ENCODE measurements at places on chromosomes 12 and 14. TPM values are rescaled to one million over a fixed set of nuclear protein-coding genes. Genes with fewer than 3 reads are reported as not detected.

GRCh38 chr14:24235804-24236688 lies 3.3 kb downstream of the GMPR2 start:
- no peak for DNase-seq

GRCh38 chr12:111406474-111407376 lies 1.0 kb downstream of the SH2B3 start:
- DNase-seq, result no peak

DNA sequence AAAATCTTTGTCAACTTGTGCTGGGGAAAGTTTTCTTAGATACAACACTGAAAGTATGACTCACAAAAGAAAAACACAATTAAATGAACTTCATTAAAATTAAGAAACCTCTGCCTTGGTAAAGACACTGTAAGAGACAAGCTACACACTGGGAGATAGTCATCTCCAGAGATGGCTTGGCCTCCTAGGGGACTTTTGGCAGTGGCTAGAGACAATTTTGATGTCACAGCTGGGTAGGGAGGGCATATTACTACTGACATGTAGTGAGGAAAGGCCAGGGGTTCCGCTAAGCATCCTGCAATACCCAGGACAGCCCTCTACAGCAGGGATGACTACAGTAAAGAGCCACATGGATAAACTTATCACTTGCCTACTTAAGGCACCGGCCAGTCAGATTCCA lies 8.7 kb upstream of the RNASE4 start:
- no peak for DNase-seq

DNA sequence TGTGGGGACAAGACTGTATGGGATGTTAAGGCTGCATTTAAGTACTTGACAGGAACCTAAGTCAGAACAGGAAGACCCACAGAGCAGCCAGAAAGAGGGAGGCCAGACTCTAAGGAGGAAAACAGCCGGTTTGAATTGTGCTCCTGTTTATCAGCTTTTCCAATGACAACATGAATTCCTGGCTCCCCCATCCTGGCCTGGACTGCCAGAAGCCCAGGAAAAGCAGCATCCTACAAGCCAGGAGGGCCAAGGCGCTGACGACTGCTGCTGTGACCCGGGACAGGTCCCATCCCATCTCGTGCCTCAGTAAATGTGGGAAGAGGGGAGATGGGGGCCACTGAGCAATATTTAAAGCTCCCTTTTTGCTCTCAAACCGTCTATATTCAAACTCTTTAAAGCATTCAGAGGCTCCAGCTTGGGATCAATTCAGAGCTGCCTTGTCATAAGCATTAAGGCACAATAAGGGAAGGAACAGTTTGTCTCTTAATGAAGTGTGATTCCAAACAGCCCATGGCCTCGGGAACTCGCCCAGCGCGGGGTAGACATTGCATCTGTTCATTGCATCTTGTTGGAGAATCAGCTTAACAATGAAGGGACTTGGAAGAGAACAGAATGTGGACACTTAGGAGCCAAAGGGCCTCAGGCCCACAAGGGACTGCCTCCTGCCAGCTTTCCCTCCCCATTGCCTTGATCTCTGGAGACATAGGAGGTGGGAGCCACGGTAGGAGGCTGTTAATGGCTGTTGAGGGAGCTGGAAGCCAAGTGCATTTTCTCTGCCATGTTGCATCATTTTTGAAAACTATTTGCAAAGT lies 49.6 kb downstream of the CMKLR1 start:
- no peak for DNase-seq

DNA sequence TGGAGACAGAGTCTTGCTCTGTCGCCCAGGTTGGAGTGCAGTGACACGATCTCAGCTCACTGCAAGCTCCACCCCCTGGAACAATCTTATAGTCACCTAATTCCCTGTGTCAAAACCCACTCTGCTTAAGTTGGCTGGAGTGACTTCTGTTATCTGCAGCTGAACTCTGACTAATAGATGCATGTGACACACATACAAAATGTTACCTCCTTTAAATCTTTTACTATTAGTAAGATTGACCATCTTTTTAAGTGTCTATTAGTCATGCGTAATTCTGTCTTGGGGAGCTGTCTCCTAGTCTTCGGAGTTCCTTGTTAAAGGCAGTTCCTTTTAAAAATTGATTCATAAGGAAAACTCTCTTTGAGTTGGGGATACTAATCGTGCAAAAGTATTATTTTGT lies 7.4 kb downstream of the IFI27L1 start:
- no peak for DNase-seq

DNA sequence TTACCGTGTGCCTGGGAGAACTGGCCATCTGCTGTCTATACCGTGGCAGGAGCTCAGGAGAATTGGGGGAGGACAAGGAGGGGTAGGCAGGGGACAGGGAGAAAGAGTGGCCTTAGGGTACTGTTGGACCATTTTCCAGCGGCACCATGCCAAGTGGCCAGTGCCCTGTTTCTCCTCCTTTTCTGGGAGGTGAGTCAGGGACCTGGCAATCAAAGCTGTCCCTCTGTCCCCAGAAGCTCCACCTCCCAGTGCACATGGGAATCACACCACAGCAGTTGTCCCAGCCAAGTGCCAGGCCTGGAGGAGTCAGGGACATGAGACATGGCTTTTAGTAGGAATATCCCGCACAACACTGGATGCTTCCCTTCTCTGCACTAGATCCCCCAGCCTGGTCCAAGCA lies 118.0 kb downstream of the GCH1 start:
- no peak for DNase-seq

DNA sequence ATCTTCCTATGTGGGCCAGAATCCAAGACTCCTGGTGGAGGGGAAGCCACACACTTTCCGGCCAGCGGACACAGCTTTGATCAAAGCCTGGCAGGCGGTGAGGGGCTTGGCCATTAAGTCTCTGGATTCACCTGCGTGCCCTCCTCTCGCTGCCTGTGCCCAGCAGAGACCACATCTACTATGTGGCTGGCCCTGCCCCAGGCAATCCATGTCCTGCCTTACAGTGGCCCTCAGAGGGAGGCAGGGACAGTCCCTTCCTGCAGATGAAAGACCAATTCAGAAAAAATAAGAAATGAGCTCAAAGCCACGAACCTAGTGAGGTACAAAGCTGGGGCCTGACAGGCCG lies 82.7 kb upstream of the GPR68 start:
- DNase-seq, result no peak

DNA sequence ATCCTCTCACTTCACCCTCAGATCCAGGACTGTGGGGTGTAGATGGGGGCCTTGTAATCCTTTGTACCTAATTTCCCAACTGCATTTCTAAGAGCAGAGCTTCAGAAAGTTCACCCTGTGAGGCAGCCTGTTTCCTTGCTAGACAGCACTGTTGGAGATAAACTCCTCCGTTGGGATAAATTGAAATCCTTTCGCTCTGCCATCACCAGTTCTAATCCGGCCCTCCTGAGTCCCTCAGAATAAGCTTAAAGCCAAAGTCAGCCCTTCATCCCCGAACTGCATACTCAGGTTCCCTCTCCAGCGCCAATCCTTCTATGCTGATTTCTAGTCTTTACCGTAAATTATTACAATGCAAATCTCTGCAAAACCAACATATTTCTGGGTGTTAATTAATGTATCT lies 114.7 kb downstream of the PRMT8 start:
- DNase-seq, result no peak

- no peak for DNase-seq
Observed at GRCh38 chr12:80068173-80068572, 31.2 kb upstream of the OTOGL start.

DNA sequence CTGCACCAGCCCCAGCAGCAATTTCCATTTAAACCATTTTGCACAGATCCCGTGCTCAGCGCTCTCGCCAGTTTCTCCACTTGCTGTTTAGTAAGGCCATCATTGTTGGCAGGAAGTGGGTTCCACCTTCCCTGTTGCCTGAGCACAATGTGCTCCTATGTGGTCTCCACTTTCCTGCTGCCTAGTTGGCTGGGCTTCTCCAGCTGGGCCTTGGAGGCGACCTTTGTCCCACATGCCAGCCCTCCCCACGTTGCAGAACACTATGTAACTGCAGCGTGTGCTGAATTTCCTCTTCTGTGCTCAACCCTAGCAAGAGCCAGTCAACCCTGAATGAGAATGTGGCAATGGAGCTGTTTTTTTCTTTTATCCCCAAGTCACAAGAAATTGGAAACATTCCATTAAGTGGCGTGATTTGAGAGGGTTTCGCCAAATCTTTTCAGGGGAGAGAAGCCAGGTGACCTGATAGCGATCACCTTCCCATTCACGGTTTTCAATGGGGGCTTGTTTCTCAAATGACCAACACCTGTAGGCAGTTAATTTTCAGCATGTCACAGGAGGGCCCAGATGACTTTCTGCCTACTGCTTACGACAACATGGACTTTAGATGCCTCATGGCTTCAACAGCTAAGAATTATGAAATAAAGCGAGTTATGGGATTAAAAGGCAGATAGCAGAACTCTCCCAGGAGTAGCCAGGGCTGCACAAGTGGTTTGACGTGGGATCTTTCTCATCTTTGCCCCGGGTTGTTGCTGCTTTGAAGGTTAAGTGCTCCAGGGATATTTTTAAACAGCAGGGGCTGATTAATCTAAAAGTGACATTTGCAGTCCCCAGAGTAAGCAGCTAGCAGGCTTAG lies at the start of gene ACACB:
ACACB (plus strand) TSS at position 830 of the 853 bp plus-strand sequence. CDS start 22,819 bp downstream, outside the sequence.
- no peak for DNase-seq

DPY19L2 gene
- total RNA-seq, result 9.2 TPM

MIS18BP1 gene
- 37.7 TPM for total RNA-seq

TAS2R20 gene
- total RNA-seq, result 3.3 TPM
